NCI-H1048 (cell line): ENCODE measurements at places on chromosomes 4 and X.

DNA sequence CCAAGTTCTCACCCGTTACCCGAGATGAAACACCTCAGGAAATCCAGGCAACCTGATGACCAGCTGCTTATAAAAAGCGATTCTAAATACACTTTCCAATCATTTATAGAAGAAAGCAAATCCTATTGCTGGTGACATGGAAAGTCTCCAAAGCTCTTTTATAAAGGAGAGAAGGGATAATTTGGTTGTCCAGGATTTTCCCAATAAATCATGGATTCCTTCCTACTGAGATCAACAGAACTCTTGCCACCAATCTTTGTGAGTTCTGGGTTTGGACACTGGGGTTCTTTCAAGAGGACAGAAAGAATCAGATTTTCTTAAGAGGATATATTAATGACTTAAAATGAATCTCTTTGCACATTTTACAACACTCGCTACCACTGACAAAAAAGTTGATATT is 24.7 kb upstream of the SOD3 start:
- no peak for DNase-seq

GRCh38 chrX:149829751-149830191 is 48.0 kb downstream of the MAGEA9 start:
- no peak for DNase-seq

- no peak for DNase-seq
Observed at GRCh38 chr4:24476282-24476681, 108.1 kb downstream of the DHX15 start.

DNA sequence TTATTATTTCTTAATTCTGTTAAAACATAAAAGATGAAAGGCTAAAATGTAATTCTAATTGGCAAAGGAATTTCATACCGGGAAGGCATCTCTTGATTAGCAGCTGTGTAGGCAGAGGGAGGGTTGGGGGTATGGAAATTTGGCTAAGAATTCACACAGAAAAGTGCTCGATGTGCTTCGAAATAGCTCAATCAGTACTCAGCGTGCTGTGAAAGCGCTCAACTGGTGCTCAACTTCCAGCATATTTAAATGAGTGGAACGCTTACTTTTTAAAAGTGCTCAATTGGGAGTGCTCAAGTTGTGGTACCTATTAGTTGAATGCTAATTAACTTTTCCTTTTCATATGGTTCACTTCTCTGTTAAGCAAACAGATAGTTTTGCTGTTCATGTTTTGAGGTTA is 695.9 kb upstream of the ATOH1 start:
- DNase-seq = no peak

DNA sequence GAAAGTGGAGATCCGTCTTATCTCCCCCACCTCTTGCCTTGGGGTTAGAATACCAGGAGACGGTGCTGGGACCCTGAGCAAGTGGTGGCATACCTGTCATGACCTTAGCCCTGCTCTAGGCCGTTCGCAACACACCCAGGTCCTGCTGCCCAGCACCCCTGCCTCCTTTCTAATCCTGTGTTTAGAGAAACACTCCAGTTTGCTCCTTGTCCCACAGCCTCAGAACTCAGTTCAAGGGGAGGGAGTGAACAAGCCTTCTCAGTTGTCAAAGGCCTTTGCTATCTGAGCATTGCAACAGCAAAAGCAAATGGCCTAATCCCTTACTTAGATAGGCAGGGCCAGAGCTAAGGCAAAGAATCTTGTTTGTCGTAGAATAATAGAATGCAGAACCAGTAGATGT is 67.9 kb downstream of the CHRNA9 start:
- DNase-seq = no peak

GRCh38 chr4:122639181-122639580 is 18.3 kb upstream of the IL21 start:
- no peak for DNase-seq

DNA sequence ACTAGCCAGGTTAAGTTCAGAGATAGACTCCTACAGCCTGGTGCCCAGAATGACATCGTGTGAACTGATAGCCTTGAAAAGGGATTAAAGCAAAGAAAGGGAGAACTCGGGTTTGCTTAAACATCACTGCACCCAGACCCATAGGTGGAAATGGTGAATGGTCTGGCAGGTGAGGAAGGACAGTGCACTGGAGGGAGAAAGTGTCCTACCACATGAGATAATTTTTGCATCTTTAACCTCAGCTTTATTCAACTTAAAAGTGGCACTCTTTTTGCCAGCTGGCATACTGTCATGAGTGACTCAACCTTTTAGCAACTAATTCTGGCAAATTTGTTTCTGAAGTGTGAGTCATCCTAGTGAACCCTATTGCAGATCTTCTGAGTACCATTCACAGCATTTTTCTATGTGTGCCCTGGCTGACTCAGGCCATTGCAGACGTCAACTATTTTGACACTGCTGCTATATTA is 53.0 kb upstream of the DAPP1 start:
- no peak for DNase-seq

DNA sequence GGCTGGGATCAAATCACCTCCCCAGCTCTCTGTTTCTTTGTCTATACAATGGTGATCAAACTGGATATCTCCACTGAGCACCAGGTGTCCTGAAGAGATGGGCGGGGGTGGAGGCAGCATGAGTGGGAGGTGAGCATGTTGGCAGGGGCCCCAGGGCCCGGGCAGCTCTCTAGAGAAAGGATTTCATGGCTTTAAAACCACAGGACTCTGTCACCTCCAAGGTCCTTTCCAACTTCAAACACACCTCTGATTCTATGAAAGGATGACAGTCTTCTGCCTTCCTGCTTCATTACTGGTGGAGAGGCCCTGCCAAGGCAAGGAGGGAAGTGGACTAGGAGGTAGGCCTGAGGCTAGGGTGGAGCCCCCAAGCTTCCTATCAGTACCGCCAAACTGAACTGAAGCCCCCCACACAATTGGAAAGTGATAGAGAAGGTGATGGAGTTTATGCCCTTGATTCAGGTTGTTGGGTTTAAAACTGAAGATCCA is 38.6 kb downstream of the TRIM2 start:
- no peak for DNase-seq

DNA sequence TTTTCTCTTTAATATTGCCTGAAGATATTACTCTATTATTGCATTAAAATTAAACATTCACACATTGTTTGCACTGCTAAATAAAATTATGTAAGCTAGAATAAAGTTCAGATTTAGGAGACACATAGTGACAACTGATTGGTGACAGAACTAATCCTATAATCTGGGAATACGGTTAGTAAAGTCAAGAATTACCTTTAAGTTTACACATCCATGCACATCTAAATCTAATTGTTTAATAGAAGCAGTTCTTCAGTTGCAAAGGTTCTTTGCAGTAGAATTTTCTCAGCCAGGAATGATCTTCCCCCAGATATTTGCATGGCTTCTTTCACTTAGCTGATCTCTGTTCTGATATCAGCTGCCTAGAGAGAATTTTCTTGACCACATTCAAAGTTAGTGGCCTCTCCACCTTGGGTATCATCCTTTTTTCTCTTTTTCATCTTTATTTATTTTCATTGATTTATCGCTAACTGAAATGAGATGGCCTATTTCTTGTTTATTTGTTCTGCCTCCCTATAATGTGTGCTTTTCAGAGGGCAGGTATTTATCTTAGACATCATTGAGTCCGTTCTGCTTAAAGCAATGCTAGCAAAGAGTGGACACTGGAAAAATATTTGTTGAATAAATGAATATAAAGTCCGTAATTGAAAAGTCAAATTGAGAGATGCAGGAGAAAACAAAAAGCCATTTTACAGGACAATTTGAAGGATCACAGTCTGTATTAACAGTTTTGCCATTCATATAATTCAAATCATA is 12.6 kb downstream of the AFP start:
- DNase-seq = no peak
